ENCODE measurements at places on chromosomes 16 and 17. TPM values are rescaled to one million over a fixed set of nuclear protein-coding genes. Genes with fewer than 3 reads are reported as not detected.

FBXO31 gene
- 32.0 TPM for total RNA-seq

- peaks cover 16% of the 10 kb centered on the region for H3K4me1 ChIP-seq
- no peak overlapping the region for H3K4me3 ChIP-seq
- H3K36me3 ChIP-seq, result no peaks in the 10 kb centered on the region
- H3K27me3 ChIP-seq, result peaks cover 8% of the 10 kb centered on the region
- H3K27ac ChIP-seq, result no peak overlapping the region
- no peak for DNase-seq
Measured at GRCh38 chr16:87499189-87499486, 6.3 kb upstream of the ZCCHC14 start.

DNA sequence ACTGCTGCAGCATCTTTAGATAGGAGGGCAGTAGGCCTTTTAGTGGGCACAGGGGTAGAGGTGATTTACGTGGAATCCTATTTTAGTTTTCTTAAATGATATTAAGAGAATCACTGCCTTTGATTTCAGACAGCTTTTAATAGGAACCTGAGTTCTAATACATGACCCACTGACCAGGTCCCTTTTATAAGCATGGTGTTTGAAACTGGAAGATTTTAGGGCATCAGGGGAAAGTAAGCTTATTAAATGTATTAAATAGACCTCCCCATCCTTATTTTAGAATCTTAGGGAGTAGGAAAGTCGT is 2.0 kb downstream of the MSL1 start:
- peaks cover 30% of the 10 kb centered on the region for H3K36me3 ChIP-seq
- H3K27me3 ChIP-seq, result no peaks in the 10 kb centered on the region
- DNase-seq, result no peak
- H3K4me3 ChIP-seq, result peak overlapping the region; percentile 93
- H3K4me1 ChIP-seq, result peaks cover 26% of the 10 kb centered on the region

- H3K4me1 ChIP-seq, result peaks cover 53% of the 10 kb centered on the region
- peak overlapping the region; percentile 73 for H3K4me3 ChIP-seq
- H3K36me3 ChIP-seq, result peaks cover 12% of the 10 kb centered on the region
- no peak for DNase-seq
- H3K27ac ChIP-seq, result peak overlapping the region; percentile 21
- peaks cover 73% of the 10 kb centered on the region for H3K27me3 ChIP-seq
Measured at GRCh38 chr16:67170949-67171649, 761 bp downstream of the NOL3 start.

DNA sequence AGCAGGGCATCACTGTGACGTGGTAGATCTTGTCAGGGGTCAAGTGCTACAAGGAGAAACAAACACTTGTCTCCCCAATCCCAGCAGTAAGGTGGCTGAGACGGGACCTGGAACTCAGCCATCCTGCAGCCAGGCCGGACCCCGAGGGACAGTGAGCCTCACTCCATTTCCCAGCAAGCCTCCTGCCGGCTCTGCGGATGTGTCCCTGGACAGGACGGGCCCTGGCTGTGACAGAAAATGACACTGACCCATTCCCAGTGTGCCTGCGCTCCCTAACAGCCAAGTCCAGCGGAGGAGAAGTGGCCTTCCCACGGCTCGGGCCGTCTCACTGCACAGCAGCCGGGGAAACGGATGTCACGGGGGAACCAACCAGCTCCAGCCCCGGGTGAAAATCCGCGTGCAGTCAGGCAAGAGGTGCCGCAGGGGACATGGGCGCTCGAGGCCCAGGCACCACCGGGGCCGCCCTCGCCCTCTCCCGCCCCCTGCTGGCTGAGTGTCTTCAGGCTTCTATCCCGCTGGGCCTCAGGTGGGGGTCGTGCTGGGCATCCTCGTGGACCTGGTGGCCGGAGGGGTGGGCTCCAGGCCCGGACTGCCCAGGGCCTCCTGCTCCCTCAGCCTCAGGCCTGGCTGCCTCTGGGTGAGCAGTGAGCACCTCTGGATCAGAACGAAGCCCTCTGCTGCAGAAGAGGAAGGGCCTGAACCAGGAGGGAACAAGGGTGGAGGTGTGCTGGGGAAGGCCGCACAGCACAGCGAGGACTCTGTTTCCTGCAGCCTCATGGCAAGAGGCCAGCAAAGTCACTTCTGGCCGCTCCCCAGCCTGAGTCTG is 6.7 kb downstream of the HAGHL start:
- H3K27ac ChIP-seq, result no peak overlapping the region
- DNase-seq, result peak; percentile 61
- H3K4me3 ChIP-seq, result no peak overlapping the region
- H3K36me3 ChIP-seq, result peaks cover 7% of the 10 kb centered on the region

CALB2 gene
- not detected for total RNA-seq

DNA sequence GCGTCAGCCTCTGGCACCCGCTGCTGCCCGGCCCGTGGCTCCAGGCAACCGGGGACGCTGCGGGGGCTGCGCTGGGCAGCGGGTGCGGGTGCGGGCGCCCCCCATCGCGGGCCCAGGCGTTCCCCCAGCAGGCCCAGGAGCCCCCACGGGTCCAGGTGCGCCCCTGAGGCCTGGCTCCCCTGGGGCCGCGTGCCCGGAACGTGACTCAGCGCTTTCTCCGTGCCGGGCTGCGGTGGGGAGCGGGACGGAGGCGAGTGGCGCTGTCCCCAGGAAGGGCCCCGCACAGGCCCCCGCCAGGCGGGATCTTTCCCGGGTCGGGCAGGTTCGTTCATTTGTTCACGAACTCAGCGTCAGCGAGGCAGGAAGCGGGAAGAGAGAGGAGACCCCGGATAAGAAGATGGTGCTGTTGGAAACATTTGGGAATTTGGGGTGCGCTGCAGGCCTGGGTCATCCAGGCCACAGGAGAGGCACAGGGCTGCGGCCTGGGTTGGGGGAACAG is 18.4 kb upstream of the EXOC7 start:
- no peaks in the 10 kb centered on the region for H3K27me3 ChIP-seq
- H3K36me3 ChIP-seq, result no peaks in the 10 kb centered on the region
- peak; percentile 40 for DNase-seq
- H3K4me3 ChIP-seq, result peak overlapping the region; percentile 45
- H3K27ac ChIP-seq, result peak overlapping the region; percentile 77
- H3K4me1 ChIP-seq, result peaks cover 20% of the 10 kb centered on the region

DNA sequence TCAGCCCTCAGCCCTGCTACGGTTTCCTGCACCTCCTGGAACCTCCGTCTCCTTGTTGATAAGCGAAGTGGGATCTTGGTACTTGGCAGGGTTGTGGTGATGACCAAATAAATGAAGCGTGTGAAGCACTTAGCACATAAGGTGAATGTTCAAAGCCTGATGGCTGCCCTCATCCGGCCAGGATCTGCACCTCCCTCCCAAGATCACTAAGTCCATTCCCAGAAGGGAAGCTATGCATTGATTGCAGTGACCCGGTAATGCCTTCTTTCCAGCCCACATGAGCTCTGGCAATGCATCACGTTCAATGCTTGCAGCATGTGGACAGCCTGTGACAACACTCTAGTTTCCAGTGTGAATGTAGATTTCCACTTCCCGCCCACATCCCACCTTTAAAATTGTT is 24.9 kb upstream of the RHOT1 start:
- no peak overlapping the region for H3K27ac ChIP-seq
- no peak overlapping the region for H3K4me3 ChIP-seq
- H3K36me3 ChIP-seq, result no peaks in the 10 kb centered on the region
- H3K4me1 ChIP-seq, result peaks cover 15% of the 10 kb centered on the region
- no peak for DNase-seq

DNA sequence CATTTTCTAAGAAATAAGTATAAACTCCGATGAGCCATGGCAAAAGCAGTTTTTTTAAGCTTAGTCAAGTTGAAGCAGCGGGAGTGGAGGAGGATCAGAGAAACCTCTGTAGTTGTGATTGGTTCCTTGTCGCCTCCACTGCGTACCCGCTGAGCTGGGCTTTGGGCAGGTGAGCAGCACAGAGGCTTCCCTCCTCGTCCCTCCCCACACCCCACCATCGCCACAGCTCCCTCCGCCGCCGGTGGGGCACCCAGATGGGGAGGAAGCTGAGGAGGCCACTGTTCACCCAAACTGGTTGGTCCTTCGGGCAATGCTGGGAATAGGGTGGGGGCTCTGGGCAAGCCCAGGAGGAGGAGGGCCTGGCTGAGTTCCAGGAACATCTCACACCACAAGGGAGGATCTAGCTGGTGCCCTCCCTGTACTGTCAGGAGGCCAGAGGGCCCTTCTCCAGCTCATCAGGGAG is 5.2 kb upstream of the MRPL38 start:
- H3K4me1 ChIP-seq, result peaks cover 10% of the 10 kb centered on the region
- H3K36me3 ChIP-seq, result peaks cover 2% of the 10 kb centered on the region
- DNase-seq, result no peak
- no peak overlapping the region for H3K4me3 ChIP-seq
- H3K27ac ChIP-seq, result no peak overlapping the region

- peaks cover 2% of the 10 kb centered on the region for H3K27me3 ChIP-seq
- no peak for DNase-seq
- H3K4me1 ChIP-seq, result peaks cover 10% of the 10 kb centered on the region
- H3K36me3 ChIP-seq, result no peaks in the 10 kb centered on the region
Measured at GRCh38 chr16:71952825-71953224, 47.4 kb downstream of the PKD1L3 start.

TMEM235 gene
- total RNA-seq, result not detected

- DNase-seq, result no peak
- no peak overlapping the region for H3K4me3 ChIP-seq
- H3K27ac ChIP-seq, result no peak overlapping the region
- H3K27me3 ChIP-seq, result no peaks in the 10 kb centered on the region
- H3K4me1 ChIP-seq, result no peaks in the 10 kb centered on the region
Measured at GRCh38 chr16:68488554-68488953, 40.2 kb upstream of the SMPD3 start.

DNA sequence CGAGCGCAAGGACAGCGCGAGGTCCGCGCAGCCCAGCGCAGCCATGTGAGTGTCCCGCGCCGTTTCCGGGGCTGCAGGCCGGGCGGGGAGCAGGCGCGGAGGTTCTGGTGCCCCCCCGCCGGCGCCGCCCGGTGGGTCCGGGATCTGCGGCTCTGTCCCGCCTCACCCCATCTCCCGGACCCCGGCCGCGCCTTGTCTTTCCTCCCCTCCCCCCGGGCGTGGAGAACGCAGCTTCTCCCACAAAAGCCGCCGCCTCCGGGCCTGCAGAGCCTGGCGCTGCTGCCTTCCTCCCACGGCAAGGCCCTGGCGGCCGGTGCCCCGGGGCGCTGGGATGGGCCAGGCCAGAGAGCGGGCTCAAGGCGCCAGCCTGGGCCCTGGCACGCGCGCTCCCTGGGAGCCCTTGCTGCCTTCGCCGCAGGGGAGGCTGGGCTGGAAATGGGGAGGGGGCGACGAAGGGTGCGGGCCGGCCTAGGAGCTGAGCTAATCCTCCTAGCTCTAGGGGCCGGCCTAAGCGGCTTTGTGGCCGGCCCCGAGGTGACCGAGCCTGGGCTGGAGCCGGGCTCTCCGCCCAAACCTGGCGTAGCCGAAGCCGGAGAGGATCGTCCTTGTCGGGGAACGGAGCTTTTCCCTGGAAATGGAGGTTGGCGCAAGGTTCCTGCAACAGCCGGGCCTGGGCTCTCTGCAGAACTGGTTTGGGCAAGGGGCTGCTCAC is 397 bp downstream of the RIPOR1 start:
- H3K4me3 ChIP-seq, result peak overlapping the region; percentile 68
- no peaks in the 10 kb centered on the region for H3K36me3 ChIP-seq
- peaks cover 15% of the 10 kb centered on the region for H3K4me1 ChIP-seq
- peak; percentile 40 for DNase-seq
- H3K27me3 ChIP-seq, result peaks cover 27% of the 10 kb centered on the region

CACNG5 gene
- total RNA-seq, result not detected

- H3K36me3 ChIP-seq, result peaks cover 58% of the 10 kb centered on the region
- DNase-seq, result peak; percentile 67
- H3K4me1 ChIP-seq, result peaks cover 40% of the 10 kb centered on the region
- no peaks in the 10 kb centered on the region for H3K27me3 ChIP-seq
- peak overlapping the region; percentile 99 for H3K27ac ChIP-seq
Measured at GRCh38 chr17:45225051-45225700, 3.5 kb downstream of the FMNL1 start.

CACNG3 gene
- total RNA-seq, result not detected

GABARAPL2 gene
- total RNA-seq, result 56.3 TPM

GRCh38 chr17:68468334-68468733 is 11.0 kb upstream of the WIPI1 start:
- no peak overlapping the region for H3K4me3 ChIP-seq
- no peaks in the 10 kb centered on the region for H3K36me3 ChIP-seq
- H3K4me1 ChIP-seq, result peaks cover 6% of the 10 kb centered on the region
- H3K27me3 ChIP-seq, result peaks cover 2% of the 10 kb centered on the region
- DNase-seq, result no peak
- H3K27ac ChIP-seq, result no peak overlapping the region

DNA sequence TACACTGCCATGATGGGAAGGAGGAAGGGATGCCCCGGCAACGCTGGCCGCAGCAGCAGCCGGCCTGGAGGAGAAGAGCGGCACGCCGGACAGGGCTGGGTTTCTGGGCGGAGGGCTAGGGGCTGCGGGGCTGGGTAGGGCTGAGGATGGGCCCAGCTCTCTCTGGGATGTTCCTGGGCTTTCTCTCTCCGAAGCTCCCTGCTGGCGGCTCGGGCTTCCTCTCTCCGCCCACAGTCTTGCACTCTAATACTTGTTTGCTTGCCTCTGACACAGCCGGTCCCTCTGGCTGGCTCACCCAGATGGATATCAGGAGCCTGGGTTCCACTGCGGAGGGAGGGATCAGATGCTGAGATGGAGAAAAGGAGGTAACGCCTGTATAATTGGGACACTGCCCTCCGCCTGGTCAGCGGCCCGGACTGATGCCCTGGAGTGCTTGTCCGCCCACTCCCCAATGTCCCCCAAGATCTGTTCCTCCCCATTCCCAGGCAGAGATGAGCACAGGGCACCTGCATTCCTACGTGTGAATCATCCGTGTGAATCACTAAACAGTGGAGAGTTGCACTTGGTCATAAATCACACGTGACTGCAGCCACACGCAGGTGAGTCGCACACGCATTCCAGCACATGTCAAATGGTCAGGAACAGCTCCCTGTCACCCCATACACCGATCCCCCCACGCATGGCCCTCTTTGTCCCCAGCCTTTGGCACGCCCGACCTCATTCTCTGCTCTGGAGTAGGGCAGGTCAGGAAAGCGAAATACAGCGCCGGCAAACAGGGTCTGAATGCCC is at the start of gene ALOXE3:
ALOXE3 (minus strand) TSS at position 535 of the 789 bp plus-strand sequence; CDS start at position 11, 524 bp downstream.
- H3K4me1 ChIP-seq, result peaks cover 28% of the 10 kb centered on the region
- peak; percentile 47 for DNase-seq
- H3K36me3 ChIP-seq, result peaks cover 8% of the 10 kb centered on the region
- peaks cover 41% of the 10 kb centered on the region for H3K27me3 ChIP-seq
- H3K4me3 ChIP-seq, result peak within 1 kb of the TSS; percentile 97

DNA sequence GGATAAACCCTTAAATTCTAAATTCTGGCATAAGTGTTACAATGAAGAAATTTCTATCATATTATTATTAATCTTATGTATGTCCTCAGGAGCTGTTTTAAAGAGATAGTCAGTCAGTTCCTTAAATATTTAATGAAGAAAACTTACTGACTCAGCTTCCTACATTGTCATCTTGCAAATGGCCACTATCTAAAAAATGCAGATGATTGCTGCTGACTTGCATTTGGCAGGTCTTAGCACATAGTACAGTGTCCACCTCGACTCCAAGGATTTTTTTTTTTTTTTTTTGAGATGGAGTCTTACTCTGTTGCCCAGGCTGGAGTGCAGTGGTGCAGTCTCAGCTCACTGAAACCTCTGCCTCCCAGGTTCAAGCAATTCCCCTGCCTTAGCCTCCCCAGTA is 55.1 kb upstream of the CORO6 start:
- DNase-seq, result no peak
- no peak overlapping the region for H3K27ac ChIP-seq
- peaks cover 37% of the 10 kb centered on the region for H3K4me1 ChIP-seq
- no peaks in the 10 kb centered on the region for H3K27me3 ChIP-seq
- H3K4me3 ChIP-seq, result no peak overlapping the region
- H3K36me3 ChIP-seq, result peaks cover 26% of the 10 kb centered on the region
